Central memory CD8-positive, alpha-beta T cell (primary cell): ENCODE measurements at places on chromosomes 2 and 18.

GRCh38 chr18:12334863-12335262, 26.8 kb downstream of the TUBB6 start:
- DNase-seq: no peak

DNA sequence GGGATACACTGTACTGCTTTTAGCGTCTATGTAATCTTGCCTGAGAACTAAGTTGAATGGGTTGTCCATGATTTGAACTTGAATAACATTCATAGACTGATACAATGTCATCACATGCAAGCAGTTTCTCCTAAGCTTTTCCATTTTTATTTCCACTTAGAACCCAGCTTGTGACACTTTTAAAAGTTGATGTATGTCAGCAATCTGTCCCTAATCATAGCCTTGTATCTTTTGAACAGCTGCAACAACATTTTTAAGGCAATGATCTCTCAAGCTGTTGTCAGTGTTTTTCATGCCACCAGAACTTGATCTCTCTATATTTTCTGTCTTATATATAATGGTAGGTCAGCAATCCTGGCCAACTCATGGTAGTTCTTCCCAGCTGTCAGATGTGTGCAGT, 185.0 kb downstream of the DOK6 start:
- no peak for DNase-seq

DNA sequence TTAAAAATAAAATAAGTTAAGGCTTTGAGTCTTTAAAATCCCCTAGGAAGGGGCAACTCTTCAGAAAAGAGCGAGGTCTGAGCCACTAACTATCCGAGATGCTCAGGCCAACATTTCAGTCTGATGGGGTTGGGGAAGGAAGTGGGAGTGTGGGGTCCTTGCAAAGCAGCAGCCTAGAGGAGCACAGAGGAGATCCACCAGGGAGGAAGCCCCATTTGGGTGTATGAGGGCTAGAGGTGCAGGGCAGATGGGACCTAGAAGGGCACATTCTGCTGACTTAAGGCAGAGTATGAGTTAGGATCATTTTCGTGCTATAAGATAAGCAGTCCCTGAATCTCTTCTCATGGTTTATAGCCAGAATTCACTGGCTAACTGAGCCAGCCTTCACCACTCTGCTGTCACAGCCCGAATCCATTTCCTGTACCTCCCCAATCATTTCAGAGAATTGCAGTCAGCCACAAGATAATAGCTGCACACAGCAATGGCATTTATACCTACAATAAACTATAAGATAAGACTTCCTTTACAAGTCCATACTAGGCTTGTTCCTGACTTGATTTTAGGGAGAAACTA, 37.0 kb downstream of the MRPL30 start:
- no peak for DNase-seq

- DNase-seq: no peak
Measured at GRCh38 chr2:69499242-69499641, 62.0 kb upstream of the NFU1 start.

DNA sequence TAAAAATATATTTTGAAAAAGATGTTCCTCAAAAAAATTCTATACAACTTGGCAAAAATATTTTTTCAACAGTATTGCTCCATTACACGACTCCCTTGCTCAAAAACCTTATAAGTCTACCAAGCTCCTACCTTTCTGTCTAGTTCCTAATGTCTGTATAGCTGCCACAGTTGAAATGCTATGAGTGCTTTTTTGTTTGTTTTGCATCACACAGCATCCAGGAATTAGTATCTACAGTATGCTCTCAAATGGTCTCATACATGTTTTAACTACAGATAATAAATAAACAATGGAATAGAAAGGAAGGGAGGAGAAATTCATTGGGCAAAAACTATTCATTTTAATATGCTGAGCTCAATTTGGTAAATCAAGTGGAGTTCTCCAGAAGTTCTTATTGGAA, 17.3 kb downstream of the ACADL start:
- DNase-seq: no peak

- no peak for DNase-seq
Measured at GRCh38 chr18:62357079-62357719, 32.1 kb downstream of the TNFRSF11A start.

DNA sequence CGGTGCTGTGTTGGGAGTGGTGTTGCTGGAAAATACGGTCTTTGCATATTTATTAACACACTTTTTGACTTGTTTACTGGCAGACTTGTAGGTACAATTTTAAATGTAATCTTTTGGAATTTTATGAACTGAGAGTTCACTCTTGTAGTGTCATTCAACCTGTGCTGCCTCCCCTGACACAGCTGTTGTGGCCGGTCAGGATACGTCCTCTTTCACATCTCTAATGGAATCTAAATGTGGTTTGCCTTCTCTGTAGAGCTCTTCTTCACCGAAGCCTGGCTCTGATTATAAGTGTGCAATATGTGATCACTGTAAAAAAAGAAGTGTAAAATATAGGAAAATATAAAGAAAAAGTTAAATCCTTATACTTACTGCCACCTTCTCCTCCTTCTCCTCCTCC, 94.7 kb downstream of the MAP4K4 start:
- DNase-seq: no peak

DNA sequence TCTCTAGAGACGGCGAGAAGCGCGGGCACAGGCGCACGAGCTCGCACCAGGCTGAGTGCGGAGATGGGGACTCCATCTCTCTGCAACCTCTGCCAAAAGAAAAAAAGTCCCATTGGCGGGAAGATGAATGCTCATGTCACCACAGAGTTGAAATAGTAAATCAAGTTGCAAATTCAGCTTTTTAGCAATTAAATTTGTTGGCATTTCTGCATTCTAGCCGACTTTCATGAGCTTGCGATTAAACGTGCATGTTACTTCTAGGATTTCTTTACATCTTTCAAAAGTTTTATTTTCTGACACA, 588 bp downstream of the CHAC2 start:
- DNase-seq: no peak

DNA sequence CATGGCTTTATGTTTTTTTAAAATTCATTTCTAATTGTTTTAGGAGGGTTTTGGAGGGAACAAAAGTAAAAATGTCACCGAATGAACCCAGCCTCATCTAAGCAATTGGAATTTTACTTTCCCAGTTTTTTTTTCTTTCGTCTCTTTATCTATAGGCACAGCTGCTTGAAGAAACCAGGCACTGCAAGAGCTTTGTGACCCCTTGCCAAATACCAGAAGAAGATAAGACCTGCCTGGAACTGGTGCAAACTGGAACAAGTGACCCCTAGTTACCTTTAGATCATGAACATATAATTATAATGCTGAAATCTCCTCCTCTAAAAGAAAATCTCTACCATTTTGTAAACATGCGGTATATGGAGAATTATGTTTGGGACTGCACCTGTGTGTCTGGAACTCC, 100.9 kb downstream of the TSN start:
- DNase-seq: no peak

GRCh38 chr2:236853585-236854051, 232.1 kb upstream of the COPS8 start:
- no peak for DNase-seq

DNA sequence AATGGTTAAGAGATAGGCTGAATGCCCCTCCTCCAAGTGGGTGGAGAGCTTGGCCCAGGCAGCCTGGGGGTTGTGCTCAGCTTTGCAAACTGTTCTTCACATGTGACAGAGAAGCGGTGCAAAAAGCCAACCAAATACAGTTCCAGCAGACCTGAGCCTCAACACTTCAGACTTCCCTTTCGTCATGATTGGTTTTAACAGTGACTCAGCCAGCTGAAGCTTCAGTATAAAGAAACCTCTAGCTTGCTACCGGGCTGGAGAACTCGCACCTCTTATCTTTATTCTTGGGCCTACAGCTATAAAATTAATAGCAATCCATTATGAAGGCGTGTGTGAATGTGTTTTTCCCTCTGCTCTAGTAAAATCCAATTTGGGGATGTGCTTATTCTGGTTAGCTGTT, 20.0 kb downstream of the SETBP1 start:
- DNase-seq: peak; percentile 49

DNA sequence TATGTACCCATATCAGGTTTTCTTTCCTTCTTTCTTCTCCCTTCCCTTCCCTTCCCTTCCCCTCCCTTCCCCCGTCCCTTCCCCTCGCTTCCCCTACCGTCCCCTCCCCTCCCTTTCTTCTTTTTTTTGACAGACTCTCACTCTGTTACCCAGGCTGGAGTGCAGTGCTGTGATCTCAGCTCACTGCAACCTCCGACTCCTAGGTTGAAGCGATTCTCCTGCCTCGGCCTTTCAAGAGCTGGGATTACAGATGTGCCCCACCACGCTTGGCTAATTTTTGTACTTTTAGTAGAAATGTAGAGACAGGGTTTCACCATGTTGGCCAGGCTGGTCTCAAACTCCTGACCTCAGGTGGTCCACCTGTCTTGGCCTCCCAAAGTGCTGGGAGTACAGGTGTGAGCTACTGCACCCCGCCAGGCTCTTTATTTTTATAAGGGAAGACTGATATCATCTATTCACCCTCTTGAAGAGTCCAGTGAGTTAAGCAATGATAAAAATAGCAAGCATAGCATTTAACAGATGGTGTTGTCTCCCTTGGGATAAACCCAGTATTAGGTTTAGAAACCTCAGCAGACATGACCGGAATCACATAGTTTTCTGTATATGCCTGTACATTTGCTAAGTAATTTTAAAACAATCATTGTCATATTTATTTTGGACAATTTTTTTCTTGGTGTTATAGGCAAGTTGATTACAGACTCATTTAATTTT, 888.4 kb downstream of the TRIB2 start:
- DNase-seq: no peak

DNA sequence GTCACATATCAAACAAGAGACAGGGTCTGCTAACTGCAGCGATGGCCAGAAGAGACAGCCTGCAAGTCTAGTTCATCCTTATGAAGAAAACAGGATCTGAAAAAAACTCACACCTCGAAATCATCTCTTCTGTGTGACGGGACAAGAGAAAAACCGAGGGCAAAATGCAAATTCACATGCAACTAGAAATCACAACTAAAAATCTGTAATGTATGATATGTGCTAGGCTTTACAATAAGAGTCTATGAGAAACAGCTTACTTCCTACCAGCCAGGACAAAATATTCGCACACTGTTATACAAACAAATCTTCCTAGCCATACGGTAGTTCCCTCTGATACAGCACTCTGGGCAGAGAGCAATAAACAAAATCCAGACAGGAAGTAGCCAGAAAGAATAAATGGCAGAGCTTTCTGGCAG, 48.8 kb downstream of the ANKRD44 start:
- DNase-seq: no peak

DNA sequence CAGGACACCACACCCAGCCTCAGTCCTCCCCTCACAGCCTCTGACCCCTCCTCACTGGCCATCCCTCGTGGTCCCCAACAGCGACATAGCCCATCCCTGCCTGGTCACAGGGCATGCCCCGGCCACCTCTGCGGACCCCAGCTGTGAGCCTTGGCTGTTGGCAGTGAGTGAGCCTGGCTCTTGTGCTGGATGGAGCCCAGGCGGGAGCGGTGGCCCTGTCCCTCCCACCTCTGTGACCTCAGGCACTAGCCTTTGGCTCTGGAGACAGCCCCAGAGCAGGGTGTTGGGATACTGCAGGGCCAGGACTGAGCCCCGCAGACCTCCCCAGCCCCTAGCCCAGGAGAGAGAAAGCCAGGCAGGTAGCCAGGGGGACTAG, 7.9 kb downstream of the DES start:
- DNase-seq: no peak

- DNase-seq: no peak
Measured at GRCh38 chr2:7691961-7692656, 774.9 kb downstream of the RNF144A start.

DNA sequence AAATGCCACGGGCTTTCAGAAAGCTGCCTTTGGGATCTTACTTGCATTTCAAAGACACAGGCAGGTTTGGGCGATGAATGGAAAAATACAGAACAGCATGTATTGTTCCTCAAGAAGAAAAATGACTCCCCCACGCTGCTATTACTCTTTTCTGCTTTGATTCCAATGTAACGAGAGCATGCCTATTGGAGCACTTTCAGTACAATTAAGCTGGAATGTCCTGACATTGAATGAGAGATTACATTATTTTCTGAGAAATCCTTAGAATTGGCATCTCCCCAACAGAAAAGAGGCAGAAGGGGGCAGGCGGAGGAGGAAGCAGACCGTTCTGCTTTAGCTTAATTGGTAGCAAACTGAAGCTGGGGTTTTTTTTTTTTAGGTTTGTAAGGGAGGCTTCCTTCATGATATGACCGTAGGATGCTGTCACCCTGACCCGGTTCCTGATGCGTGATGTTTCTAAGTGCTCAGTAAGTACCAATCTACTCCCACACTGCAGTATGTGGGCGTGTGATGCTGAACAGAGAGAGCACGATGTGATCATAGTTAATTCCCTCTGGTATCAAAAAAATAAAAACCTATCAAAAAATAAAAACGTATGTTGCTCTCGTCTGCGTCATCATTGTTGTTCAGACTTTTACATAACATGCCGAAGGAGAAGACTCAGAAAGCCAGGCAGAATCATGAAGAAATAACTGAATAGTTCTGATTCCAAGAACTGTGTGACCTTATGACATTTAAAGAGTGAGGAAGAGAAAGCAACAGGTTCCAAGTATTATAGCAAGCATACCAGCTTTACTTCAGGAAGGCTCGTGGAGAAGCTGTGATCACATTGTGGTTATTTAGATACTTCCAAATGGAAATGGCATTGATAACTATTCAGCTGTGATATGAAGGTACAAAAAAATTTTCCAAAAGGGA, 40.5 kb downstream of the LONRF2 start:
- DNase-seq: no peak

DNA sequence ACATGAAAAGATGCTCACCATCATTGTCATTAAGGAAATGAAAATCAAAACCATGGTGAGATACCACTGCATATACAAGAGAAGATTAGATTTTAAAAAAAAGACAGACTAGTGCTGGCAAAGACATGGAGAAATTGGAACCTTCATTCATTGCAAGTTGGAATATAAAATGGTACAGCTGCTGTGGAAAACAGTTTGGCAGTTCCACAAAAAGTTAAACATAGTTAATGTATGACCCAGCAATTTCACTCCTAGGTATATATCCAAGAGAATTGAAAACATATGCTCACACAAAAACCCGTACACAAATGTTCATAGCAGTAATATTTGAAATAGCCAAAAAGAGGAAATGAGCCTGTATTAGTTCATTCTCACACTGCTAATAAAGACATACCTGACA, 33.7 kb upstream of the MBOAT2 start:
- DNase-seq: no peak

DNA sequence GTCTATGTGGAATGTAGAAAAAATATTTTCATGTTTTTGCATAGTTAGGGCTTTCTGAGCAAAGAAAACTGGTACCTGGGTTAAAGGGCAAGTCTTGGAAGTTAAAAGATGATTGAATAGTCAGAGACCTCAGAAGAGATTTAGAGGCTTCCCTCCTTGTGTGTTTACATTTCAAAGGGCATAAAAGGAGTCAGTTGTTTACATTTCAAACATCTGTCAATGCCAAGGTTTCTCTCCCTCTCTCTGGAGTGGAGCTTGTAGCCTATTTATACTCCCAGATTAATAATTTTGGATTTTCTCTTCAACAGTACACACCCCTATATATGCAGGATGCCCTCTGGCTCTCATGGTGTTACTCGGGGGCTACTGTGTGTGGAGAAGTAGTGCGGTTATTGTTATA, 8.6 kb downstream of the M1AP start:
- DNase-seq: no peak

GRCh38 chr2:55547001-55547400, 27.5 kb downstream of the CFAP36 start:
- no peak for DNase-seq

GRCh38 chr2:169107645-169108044, 38.3 kb downstream of the DHRS9 start:
- DNase-seq: peak; percentile 43
